Activated CD8-positive, alpha-beta T cell treated with anti-CD3 and anti-CD28 coated beads for 36 hours (primary cell): ENCODE measurements at places on chromosomes 13 and 19. TPM values are rescaled to one million over a fixed set of nuclear protein-coding genes. Genes with fewer than 3 reads are reported as not detected.
A peak's percentile ranks its signal among the peaks of the same experiment; 100 is the strongest.

GRCh38 chr13:81874253-81874652 is 1533.3 kb upstream of the SPRY2 start:
- DNase-seq, result no peak

- peak; percentile 69 for DNase-seq
These were observed 103.9 kb upstream of the UBL3 start for GRCh38 chr13:29954082-29955028.

GRCh38 chr19:21210037-21210621 is 68.3 kb downstream of the ZNF431 start:
- no peak for DNase-seq

GRCh38 chr19:27652281-27652680 is 1560.7 kb downstream of the UQCRFS1 start:
- no peak for DNase-seq

GRCh38 chr19:5631567-5632240 is 8.8 kb downstream of the SAFB start:
- DNase-seq, result no peak

GRCh38 chr13:28541966-28542365 is 47.0 kb upstream of the FLT1 start:
- no peak for DNase-seq

Gene SOX1
- not detected for total RNA-seq

Gene USHBP1
- 0.29 TPM for total RNA-seq
